ENCODE measurements at places on chromosomes 2 and 18.

GRCh38 chr2:216991563-216991962 is 131.7 kb upstream of the TNP1 start:
- no peak for DNase-seq

DNA sequence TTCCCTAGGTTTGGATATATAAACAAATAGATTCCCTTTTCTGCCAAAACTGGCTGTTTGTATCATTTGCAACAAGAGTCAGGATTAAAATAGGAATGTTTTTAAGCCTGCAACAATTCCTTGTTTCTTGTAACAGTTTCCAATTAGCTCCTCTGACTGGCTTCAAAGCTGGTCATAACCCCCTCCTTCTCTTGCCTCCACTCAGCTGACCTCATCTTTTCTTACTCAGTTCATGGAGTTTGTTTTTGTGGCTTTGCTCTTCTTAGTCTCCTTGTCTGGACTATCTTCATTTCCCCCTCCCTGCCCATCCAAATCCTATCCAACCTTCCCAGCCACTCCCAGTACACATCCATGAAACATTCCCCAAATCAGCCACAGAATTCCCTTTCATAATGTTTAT is 14.3 kb upstream of the RAPH1 start:
- DNase-seq, result no peak

- DNase-seq, result no peak
These were observed 3.1 kb upstream of the MATN3 start for GRCh38 chr2:20015482-20016083.

- no peak for DNase-seq
These were observed 73.2 kb downstream of the MAP4K4 start for GRCh38 chr2:101770726-101771125.

DNA sequence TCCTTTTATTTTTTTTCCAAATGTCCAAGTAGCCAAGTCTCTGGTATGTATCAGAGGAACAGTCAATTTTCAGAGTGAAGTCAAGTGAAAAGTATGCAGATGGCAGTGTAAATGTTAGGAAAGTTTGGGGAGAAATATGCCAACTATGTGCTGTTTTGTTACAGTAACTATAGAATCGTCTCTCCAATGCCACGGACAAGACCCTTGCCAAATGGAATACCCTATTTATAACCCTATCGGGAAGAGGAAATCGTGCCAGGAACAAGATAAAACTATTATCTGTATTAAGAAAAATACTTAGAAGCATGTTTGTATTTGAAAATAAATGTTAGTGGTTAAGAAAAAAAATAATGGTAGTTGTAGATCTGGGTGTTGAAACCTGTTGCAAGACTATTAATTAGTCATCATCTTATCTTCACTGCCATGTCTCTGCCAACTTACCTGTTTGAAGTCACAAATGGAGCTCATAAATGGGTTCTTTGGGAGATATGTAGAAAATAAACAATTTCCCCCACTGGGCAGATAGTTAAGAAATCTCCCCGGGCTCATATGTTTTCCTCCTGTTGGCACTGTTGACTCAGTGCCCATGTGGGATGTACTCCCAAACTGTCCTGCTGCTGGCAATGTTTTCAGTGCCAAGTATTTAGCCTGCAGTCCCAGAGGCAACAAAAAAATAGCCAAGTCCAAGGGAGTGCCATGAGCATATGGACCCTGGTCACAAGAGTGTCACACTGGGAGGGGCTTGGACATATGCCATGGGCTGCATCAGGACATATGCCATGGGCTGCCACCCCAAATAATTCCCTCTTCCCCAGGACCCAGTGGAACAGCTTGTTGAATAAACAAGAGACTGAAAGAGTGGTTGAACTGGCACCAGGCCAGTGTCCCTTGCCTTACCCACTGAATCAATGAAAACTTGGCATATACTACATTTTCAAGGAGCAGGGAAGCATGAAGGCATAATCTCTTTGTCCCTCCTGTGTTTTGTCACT is 366.9 kb downstream of the OSR1 start:
- DNase-seq, result no peak

DNA sequence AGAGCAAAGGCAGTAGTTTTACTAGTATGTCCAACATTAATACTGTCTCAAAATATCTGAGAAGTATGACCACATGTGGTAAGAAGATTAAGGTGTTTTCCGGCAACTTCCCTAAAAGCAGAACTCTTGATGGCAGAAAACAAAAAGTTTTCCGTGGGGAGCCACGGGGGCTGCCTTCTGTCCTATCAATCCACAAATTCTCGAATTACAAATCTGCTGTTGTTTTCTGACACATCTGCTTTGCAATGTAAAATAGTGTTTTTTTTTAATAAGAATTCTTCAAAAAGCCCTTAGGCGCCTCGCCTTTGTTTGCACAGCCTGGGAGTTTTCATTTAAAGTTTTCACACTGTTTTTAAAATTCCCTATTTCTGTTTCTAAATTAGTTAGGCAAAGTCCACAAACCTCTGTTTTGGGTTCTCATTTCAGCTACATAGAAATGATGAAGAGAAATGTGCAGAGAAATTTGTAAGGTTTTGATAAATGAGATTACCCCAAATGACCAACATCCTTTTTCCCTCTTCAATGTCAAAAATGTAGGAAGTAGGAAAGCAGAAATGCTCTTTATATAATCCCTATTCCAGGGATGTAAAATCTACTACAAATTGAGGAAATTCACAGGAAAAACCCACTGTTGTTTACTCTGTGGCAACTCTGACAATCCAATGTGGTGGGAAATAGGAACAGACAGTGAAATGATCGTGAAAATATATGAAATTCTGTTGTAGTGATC is 385.8 kb downstream of the ZEB2 start:
- DNase-seq, result no peak

- DNase-seq, result no peak
These were observed 141.2 kb downstream of the TRIB2 start for GRCh38 chr2:12857891-12858290.

- no peak for DNase-seq
These were observed 22.5 kb upstream of the NDUFV2 start for GRCh38 chr18:9079818-9080528.

DNA sequence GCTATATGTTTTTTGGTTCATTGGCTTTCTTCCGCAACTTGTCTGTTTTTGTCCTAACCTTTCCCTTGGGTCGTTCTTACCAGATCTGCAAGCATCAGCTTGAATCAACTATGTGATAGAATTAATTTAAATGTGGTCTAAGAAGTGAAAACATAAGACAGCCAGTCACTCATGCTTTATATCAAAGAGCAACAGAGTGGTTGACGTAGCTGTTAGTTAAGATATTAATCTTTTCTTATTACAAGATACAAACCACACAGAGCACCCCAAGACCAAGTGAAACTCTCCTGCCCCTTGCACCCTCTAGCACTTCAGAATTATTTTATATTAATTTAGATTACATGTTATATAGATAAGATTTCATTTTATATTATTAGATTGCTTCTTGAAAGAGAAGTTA is 15.2 kb downstream of the IL18RAP start:
- no peak for DNase-seq

GRCh38 chr2:43288417-43289305 is 62.3 kb upstream of the ZFP36L2 start:
- no peak for DNase-seq

- no peak for DNase-seq
These were observed 498 bp downstream of the ITGAV start for GRCh38 chr2:186590350-186590758.

DNA sequence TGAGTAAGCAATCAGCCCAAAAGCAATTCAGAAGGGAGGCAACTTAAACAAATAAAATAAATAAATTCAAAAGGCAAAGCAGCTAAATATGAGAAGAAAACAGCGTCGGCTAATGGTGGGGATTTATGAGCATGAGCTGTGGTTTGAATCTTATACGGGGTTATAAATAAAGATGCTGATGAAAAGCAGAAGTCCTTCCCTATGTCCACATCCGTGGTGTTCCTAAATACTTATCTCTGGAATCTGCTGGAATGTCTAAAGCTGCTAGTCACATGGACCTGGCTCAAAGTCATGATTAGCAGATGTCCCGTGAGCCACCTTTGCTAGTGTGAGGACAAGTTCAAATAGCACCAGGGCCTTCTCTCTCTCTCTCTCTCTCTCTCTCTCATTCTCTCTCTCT is 33.8 kb downstream of the SMIM21 start:
- DNase-seq, result no peak

DNA sequence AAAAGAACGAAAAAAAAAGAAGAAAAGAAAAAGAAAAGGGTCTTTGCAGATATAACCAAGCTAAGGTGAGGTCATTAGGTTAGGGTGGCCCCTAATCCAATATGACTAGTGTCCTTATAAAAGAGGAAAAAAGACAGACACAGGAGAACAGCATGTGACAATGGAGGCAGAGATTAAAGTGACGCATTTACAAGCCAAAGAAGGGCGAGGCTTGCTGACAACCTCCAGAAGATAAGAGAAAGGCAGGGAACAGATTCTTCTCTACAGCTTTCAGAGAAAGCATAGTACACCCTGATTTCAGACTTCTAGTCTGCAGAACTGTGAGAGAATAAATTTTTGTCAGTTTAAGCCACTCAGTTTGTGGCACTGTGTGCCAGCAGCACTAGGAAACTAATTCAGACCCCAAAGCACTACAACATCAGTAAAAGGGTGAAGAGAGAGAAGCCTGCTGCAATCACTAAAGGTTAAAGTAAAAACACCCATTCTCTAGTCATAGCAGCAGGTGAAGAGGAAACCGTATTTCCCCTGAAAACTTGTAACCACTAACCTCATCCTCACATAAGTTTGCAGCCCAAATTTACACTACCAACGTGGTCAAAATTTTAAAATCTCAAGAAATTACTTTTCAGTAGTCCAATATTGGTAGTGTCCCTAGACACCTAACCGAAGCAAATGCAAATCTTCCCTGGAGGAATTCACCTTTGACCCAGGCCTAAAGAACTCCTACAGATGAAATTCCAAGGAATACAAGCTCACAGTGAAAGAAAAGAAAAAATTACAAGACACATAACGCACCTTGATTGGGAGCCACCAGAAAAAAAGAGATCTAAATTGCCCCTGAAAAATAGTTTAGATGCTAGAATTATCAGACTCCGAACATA is 17.5 kb downstream of the REEP1 start:
- DNase-seq, result no peak

- DNase-seq, result no peak
These were observed 28.8 kb downstream of the SDC1 start for GRCh38 chr2:20196053-20196656.

- no peak for DNase-seq
These were observed 158.5 kb downstream of the SMAD2 start for GRCh38 chr18:47771922-47772321.

DNA sequence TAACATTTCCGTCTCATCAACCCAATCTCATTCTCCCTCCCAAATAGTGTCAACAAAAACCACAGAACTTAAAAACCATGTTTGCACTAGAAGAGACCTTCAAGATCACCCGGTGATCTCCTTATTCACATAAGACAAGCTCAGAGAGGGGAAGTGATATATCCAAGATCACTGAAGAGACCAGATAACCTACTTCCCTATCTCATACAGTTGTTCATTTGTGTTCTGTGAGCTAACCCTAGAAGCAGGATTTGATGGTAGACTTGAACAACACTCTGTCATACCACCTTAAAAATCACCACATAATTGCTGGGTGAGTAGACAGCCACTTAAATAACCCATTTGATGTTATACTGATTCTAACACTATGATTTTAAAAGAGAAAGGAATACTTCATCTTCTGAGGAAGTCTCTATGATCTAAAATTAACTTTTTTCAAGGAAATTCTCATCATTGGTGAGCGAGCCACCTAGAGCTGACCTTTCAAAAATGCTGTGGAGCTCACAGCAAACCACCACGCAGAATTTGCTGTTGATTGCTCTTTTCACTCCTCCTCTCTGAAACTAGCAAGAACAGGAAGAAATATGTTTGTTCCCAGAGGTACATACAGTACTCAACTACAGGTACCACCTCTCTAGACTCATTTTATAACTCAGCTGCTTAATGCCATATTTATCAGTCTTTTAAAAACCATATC is 15.1 kb downstream of the AAK1 start:
- DNase-seq, result no peak

GRCh38 chr2:10257500-10258147 is 45.1 kb upstream of the HPCAL1 start:
- no peak for DNase-seq

DNA sequence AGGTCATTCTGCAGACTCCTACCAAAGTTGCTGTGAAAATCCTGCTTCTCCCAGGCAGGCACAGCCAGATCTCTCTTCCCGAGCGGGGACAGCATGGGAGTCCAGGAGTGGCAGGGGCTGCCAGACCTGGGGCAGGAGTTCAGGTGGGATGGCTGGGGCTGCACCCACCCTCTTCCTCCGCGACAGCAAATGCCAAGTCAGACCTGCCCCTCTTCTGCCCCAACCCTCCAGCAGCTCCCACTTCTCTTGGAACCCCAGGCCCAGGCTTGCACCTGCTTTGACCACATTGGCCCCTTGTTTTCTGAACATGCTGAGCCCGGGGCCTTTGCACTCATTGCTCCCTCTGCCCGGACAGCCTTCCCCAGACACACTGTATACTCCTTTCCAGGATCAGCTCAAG is 288.2 kb upstream of the HS6ST1 start:
- DNase-seq, result no peak

DNA sequence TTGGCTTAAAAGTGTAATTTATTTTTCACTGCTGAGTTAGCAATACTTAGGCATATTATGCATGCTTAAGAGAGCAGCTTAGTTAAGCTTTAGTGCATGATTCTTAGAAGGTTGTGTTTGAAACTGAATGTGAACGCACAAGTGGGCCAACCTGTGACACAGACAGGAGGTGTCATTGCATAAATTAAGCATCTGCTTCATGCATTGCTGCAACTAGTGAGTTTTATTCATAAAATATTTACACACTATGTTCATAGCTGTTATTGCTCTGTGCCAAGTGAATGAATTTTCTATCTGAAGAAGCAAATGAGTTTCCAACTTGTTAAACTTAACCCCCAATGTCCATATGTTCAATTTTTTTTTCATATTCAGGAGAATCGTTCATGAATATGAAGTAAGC is 806.4 kb downstream of the GALR1 start:
- DNase-seq, result no peak

GRCh38 chr2:120817956-120818325 is 82.3 kb downstream of the GLI2 start:
- no peak for DNase-seq

DNA sequence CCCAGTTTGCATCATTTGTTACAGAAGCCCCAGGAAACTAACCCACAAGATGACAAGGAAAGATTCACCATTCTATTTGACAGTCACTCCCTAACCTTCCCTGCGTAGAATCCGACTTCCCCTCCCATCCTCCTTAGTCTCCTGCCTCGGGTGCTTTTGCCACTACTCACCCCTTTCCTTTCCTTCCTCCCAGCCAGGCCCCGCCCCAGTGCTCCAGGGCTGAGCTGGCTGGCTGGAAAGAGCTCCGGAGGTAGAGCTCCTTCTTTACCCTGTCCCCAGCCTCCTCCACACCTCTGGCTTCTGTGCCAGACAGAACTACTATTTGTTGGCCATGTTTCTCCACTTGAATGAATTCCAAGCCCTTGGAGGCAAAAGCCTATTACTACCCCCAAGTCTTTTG is 317.6 kb upstream of the NCKAP5 start:
- DNase-seq, result no peak

DNA sequence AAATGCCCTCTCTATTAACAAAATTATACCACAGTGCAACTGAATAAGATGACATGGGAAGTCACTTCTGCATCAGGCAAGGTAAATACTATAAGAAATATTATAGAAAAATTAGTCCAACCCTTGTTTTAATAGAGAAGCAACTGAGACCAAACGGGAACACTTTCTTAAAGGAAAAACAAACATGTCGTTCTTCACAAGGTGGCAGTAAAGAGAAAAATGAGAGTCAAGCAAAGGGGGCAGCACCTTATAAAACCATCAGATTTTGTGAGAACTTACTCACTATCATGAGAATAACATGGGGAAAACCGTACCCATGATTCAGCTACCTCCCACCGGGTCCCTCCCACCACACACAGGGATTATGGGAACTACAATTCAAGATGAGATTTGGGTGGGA is 481.7 kb upstream of the CRIM1 start:
- no peak for DNase-seq

GRCh38 chr2:207975921-207976320 is 49.4 kb downstream of the PLEKHM3 start:
- DNase-seq, result no peak
